Endothelial cell (in vitro differentiated cells): ENCODE measurements at places on chromosomes 6 and 20. TPM values are rescaled to one million over a fixed set of nuclear protein-coding genes. Genes with fewer than 3 reads are reported as not detected.

DNA sequence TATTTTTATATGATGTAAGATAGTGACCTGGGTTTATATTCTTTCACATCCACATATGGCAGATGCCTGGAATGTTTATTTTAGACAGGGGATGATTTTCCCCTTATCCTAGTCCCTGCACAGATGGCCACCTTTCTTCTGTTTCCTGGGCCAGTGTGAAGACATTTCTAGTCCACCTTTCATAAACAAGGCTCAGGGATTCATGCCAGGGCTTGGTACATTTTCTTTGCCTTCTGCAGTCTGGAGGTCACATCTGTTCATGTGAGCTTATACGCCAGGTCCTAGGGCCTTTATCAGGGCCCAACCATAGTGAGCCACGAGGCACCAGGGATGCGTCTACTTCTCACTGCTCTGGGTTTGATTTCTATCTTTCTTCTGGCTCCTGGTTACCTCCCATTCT, 38.0 kb upstream of the ERVFRD-1 start:
- no peaks in the 10 kb centered on the region for H3K27me3 ChIP-seq
- no peaks in the 10 kb centered on the region for H3K36me3 ChIP-seq
- DNase-seq, result no peak
- H3K27ac ChIP-seq, result no peak overlapping the region

GRCh38 chr6:108559884-108560462, 744 bp upstream of the FOXO3 start:
- peaks cover 16% of the 10 kb centered on the region for H3K27me3 ChIP-seq
- H3K27ac ChIP-seq, result peak overlapping the region; percentile 61
- H3K4me3 ChIP-seq, result peak overlapping the region; percentile 92
- H3K4me1 ChIP-seq, result peaks cover 34% of the 10 kb centered on the region

GRCh38 chr20:13771853-13772453, 12.8 kb downstream of the ESF1 start:
- H3K27ac ChIP-seq, result no peak overlapping the region
- no peak for DNase-seq
- no peak overlapping the region for H3K4me3 ChIP-seq
- H3K36me3 ChIP-seq, result peaks cover 24% of the 10 kb centered on the region

GRCh38 chr20:3010985-3011723, 32.3 kb upstream of the GNRH2 start:
- H3K4me1 ChIP-seq, result no peaks in the 10 kb centered on the region
- no peaks in the 10 kb centered on the region for H3K27me3 ChIP-seq
- no peak for DNase-seq
- no peak overlapping the region for H3K4me3 ChIP-seq
- no peak overlapping the region for H3K27ac ChIP-seq

DNA sequence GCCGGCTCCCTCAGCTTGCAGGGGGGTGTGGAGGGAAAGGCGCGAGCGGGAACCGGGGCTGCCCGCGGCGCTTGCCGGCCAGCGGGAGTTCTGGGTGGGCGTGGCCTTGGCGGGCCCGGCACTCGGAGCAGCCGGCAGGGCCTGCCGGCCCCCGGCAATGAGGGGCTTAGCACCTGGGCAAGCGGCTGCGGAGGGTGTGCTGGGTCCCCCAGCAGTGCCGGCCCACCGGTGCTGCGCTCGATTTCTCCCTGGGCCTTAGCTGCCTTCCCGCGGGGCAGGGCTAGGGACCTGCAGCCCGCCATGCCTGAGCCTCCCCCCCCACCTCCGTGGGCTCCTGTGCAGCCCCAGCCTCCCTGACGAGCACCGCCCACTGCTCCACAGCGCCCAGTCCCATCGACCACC, 514.5 kb upstream of the GJE1 start:
- DNase-seq, result no peak
- no peaks in the 10 kb centered on the region for H3K36me3 ChIP-seq
- H3K27ac ChIP-seq, result no peak overlapping the region
- peaks cover 2% of the 10 kb centered on the region for H3K4me1 ChIP-seq
- no peaks in the 10 kb centered on the region for H3K27me3 ChIP-seq

- H3K27me3 ChIP-seq, result peaks cover 6% of the 10 kb centered on the region
- no peak for DNase-seq
- peaks cover 11% of the 10 kb centered on the region for H3K36me3 ChIP-seq
- H3K27ac ChIP-seq, result no peak overlapping the region
- H3K4me3 ChIP-seq, result no peak overlapping the region
Observed at GRCh38 chr20:58523072-58523970, 8.1 kb upstream of the APCDD1L start.

GRCh38 chr20:49893242-49894072, 21.9 kb downstream of the SPATA2 start:
- no peak overlapping the region for H3K4me3 ChIP-seq
- no peaks in the 10 kb centered on the region for H3K36me3 ChIP-seq
- H3K27ac ChIP-seq, result no peak overlapping the region
- DNase-seq, result no peak
- peaks cover 13% of the 10 kb centered on the region for H3K4me1 ChIP-seq

- peaks cover 4% of the 10 kb centered on the region for H3K36me3 ChIP-seq
- H3K4me3 ChIP-seq, result no peak overlapping the region
- H3K27me3 ChIP-seq, result no peaks in the 10 kb centered on the region
- peak; percentile 62 for DNase-seq
Observed at GRCh38 chr20:18628330-18628920, 40.6 kb downstream of the DTD1 start.

- H3K4me3 ChIP-seq, result no peak overlapping the region
Observed at GRCh38 chr6:24394780-24395437, 7.8 kb upstream of the MRS2 start.

DNA sequence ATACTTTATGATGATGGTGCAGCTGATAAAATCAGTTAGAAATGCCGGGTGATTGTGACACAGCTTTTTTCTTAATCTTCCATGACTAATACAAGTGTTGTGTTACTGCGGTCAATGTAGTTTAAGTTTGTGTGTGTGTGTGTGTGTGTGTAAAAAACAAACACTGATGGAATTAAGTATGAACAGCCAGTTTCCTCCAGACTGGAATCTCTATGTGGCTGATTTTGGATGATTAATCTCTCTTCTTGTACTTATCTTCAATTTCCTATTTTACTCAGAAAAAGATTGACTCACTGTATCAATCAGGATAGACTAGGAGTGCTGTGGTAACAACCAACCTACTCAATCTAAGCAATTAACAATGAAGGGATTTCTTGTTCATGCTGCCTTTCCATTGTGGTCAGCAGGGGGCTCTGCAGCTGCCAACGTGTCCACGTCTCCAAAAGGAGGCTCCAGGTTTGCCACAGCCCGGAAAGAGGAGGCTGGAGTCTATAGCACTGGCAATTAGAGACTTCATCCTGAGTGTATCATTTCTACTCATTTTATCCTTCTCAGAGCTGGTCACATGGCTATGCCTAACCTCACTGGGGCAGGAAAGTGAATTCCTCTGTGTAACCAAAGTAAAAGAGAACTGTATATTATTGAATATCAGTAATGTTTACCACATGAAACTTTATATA, 107.7 kb downstream of the CD109 start:
- peak; percentile 68 for DNase-seq
- H3K27ac ChIP-seq, result peak overlapping the region; percentile 94
- H3K36me3 ChIP-seq, result peaks cover 8% of the 10 kb centered on the region
- H3K27me3 ChIP-seq, result no peaks in the 10 kb centered on the region
- H3K4me1 ChIP-seq, result peaks cover 21% of the 10 kb centered on the region
- peak overlapping the region; percentile 76 for H3K4me3 ChIP-seq

- no peak overlapping the region for H3K27ac ChIP-seq
- peaks cover 1% of the 10 kb centered on the region for H3K27me3 ChIP-seq
- peak; percentile 57 for DNase-seq
- H3K4me1 ChIP-seq, result peaks cover 11% of the 10 kb centered on the region
Observed at GRCh38 chr6:35552285-35552917, 39.7 kb upstream of the TULP1 start.

- peaks cover 2% of the 10 kb centered on the region for H3K27me3 ChIP-seq
- H3K4me3 ChIP-seq, result no peak overlapping the region
- peaks cover 12% of the 10 kb centered on the region for H3K36me3 ChIP-seq
- peaks cover 8% of the 10 kb centered on the region for H3K4me1 ChIP-seq
- no peak for DNase-seq
Observed at GRCh38 chr6:12165722-12166280, 124.4 kb upstream of the EDN1 start.

DNA sequence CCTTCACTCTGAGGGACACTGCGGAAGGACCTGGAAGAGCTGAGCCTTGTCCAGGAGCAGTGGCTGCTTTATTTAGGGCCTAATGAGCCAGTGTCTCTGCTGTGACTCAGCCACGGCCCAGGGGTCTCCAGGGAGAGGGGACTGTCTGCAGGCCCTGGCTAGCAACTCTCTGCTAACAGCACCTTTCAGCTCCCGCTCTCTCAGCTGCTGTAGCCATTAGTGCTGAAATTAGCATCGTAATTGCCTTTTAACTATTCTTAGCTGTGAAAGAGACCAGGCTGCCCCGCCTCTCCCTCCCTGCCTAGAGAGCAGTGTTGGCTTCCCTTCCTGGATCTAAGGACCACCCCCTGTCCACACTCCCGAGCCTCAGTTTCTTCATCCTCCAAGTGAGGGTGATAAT, 53.1 kb upstream of the SLC32A1 start:
- no peak overlapping the region for H3K27ac ChIP-seq
- no peaks in the 10 kb centered on the region for H3K36me3 ChIP-seq
- H3K4me3 ChIP-seq, result no peak overlapping the region
- H3K27me3 ChIP-seq, result peaks cover 12% of the 10 kb centered on the region

DNA sequence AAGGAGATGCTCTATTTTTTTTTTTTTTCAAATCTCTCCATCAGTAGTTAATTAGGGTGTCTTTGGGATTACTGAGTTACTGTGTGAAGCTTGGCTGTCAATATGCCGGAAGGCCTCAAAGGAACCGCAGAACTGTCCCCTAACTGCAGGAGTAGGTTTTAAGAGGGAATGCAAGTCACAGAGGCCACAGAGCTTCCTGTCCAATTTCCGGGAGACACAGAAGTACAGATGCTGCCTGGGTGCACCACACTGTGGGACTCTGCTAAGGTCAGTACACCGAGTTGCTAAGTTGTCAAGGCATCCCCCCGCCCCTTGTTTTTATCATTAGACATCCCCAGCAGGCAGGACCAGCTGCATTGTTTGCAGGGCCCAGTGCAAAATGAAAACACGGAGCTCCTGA, 120.2 kb upstream of the RAB32 start:
- H3K4me3 ChIP-seq, result no peak overlapping the region
- H3K27me3 ChIP-seq, result peaks cover 1% of the 10 kb centered on the region
- no peak overlapping the region for H3K27ac ChIP-seq
- peaks cover 5% of the 10 kb centered on the region for H3K4me1 ChIP-seq
- DNase-seq, result no peak

GRCh38 chr20:51553897-51554486, 11.5 kb upstream of the NFATC2 start:
- peaks cover 26% of the 10 kb centered on the region for H3K4me1 ChIP-seq
- H3K27ac ChIP-seq, result peak overlapping the region; percentile 7
- H3K36me3 ChIP-seq, result peaks cover 5% of the 10 kb centered on the region
- no peak for DNase-seq

DNA sequence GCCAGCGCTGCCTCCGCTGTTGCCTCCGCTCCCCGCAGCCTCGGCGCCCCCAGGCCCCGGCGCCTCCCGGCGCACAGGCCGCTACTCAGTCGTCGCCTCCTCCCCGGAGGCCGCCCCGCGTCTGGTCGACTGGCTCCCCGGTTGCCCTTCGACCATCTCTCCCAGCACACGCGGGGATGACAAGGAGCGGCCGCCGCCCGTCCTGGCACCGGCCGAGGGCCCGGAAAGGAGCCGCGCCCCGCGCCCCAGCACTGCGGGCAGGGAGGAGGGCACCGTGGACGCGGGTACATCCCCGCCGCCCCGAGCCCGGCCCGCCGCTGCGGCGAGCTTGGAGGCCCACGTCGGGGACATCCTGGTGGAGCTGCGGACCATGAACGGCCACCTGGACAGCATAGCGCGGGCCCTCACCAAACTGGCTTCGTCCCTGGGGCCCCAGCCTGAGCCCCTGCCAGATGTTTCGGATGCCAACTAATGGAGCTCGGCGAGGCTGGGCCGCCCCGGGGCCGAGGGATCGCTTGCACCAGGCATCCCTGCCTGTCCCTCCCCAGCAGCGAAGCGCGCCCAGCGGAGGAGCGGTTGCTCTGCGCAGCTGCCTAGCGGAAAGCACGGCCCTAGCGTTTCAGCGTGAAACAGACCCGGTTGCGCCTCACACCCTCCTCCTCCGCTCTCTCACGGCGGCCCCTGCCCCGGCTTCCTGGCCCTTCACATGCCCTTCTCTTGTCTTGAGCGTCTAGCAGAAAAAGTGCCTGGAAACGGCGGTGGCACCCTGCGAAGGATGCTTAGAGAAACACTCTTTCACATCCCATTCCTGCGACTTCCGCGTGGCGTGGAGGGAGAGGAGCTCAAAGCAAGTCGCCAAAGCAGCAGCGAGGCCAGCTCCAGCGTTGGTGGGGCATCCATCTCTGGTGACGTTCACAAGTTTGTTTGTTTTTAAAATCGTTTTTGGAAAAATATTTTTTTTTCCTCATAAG, 285.8 kb upstream of the SUPT3H start:
- H3K27me3 ChIP-seq, result peaks cover 17% of the 10 kb centered on the region
- peaks cover 5% of the 10 kb centered on the region for H3K36me3 ChIP-seq
- peak; percentile 49 for DNase-seq
- peaks cover 4% of the 10 kb centered on the region for H3K4me1 ChIP-seq
- no peak overlapping the region for H3K27ac ChIP-seq
- no peak overlapping the region for H3K4me3 ChIP-seq

DNA sequence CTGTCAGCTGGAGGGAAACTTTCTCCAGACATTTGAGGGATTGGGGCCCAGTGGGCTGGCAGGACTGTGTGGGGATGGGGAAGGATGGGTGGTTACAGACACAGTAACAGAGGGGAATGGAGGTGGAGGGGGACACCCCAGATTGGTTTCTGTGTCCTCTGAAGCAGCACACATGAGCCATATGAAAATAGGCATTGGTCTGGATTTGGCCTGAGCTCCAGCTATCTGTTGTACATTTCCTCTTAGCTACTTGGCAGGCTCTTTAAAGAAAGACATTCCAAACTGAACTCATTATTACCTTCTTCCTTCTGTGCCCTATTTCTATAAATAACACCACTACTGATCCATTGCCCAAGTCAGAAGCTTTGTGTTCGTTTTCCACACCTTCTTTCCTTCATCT, 72.0 kb upstream of the PRL start:
- no peaks in the 10 kb centered on the region for H3K36me3 ChIP-seq
- H3K4me1 ChIP-seq, result peaks cover 7% of the 10 kb centered on the region
- H3K4me3 ChIP-seq, result no peak overlapping the region

Gene MMP24
- total RNA-seq, result 9.1 TPM

Gene PLA2G7
- 0.21 TPM for total RNA-seq

Gene ADAM33
- 0.23 TPM for total RNA-seq

Gene TRDN
- total RNA-seq, result 9.1 TPM

Gene TMEM244
- total RNA-seq, result not detected

Gene ABHD16B
- not detected for total RNA-seq

Gene PACRG
- 1.1 TPM for total RNA-seq

Gene EDN1
- 8.3 TPM for total RNA-seq
